ENCODE measurements at places on chromosomes 2 and 18.
A peak's percentile ranks its signal among the peaks of the same experiment; 100 is the strongest.

DNA sequence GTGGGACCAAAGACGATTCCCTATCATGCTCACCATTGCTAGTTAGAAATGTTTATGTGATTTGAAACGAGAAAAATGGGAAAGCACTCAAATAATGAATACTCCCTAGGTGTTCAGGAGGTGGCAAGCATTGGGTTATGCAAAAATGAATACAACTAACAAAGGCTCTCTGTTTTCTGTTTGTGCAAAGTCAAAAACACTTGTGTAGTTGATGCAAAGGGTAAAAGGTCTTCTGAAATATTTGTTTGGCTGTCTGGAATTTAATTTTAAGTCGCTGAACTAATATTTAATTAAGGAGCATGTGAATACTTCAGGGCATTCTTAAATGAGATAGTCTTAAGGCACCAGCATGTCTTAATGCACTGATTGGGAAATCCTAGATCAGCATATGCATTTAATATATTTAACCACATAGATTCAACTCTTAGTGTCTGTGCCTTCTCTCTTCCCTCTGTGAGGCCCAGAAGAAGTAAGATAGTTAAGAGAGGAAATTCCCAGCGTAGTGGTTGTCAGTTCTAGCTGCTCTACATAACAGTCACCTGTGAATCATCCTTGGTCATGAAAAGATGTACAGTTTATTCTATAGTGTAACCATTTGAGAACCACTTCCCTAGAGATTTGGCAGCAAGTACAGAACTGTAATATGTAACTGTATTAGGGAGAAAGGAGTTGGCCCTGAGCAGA is 111.9 kb downstream of the EPC2 start:
- DNase-seq, result peak; percentile 75

DNA sequence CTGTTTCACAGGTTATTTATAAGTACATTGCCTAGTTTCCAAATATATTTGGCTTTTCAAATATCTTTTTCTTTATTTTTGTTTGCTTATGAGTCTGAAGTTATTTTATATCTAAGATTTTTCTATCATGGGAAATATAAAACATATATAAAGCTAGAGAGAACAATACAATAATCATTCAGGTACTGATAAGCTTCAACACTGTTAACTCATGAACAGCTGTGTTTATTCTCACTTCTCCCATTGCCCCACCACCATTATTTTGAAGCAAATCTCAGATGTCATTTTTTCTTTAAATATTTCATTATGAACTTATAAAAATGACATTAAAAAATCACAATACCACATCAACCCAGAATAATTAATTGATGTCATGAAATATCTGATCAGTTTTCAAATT is 9.7 kb downstream of the CAMKMT start:
- DNase-seq, result no peak

DNA sequence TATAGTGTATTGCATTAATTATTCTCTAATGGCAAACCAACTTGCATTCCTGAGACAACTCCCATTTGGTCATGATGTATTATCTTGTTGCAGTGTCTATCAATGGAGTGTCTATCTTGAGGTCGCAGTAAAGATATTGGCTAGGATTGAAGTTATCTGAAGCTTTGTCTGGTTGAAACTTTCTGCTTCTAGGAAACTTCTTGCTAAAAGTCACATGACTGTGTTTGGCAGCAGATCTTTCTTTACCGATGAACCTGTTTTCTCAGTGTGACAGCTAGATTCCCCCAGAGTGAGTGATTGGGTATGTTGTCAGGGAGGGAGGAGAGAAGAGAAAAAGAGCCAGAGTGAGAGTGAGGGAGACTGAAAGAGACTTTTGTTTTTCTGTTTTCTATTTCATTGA is 119.6 kb downstream of the QPCT start:
- no peak for DNase-seq

DNA sequence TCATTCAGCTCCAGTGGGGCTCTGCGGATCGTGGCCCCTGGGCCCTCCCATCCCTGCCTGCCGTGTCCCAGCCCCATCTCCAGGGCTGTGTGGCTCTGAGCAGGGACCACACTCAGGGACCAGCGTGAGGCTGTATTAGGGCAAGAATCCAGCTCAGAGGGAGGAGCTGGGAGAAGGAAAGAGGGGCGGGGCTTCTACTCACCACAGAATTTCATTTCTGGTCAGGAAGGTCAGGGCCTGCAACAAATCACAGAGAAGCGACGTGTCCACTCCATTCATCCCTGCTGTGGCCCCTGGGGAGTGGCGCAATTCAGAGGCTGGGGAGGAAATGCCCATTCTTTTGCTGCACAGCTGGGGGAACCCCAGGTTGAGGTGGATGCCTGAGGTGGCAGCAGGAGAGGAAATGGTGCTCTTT is 828 bp downstream of the CIB4 start:
- peak; percentile 61 for DNase-seq

DNA sequence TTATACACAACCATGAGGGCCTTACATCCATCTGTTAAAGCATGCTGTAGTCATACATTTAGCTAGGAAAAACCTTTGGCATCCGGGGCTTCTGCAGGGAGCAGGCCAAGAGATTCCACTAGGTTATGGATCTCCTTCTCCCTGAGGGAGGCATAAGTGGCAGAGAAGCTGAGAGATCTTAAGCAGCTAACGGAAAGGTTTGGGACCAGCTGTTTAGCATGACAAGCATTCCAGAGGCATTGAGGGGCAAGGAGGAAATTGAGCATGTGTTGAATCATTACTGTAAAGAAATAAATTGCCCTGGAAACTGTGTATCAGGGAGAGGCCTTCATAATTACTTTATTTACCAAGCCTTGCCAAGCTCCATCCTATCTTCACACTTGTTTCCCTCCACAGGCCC is 643.1 kb downstream of the CNTNAP5 start:
- no peak for DNase-seq

DNA sequence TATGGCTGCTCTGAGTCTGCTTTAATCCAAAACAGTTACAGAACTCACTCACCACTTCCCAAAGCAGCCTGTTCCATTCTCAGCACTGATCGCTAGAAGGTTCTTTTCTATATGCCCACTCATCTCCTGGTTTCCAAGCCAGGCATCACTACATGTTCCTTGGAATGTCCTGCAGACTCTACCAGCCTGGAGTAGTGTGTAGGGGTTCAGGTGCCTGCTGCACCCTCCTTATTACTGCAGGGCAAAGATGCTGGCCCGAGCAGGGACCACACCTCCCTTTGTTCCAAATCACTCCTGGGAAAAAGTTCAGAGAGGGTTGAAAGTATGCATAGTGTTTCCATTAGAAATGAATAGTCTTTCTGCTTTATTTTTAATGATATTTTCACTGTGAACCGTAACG is 196.6 kb downstream of the SH3RF3 start:
- no peak for DNase-seq

DNA sequence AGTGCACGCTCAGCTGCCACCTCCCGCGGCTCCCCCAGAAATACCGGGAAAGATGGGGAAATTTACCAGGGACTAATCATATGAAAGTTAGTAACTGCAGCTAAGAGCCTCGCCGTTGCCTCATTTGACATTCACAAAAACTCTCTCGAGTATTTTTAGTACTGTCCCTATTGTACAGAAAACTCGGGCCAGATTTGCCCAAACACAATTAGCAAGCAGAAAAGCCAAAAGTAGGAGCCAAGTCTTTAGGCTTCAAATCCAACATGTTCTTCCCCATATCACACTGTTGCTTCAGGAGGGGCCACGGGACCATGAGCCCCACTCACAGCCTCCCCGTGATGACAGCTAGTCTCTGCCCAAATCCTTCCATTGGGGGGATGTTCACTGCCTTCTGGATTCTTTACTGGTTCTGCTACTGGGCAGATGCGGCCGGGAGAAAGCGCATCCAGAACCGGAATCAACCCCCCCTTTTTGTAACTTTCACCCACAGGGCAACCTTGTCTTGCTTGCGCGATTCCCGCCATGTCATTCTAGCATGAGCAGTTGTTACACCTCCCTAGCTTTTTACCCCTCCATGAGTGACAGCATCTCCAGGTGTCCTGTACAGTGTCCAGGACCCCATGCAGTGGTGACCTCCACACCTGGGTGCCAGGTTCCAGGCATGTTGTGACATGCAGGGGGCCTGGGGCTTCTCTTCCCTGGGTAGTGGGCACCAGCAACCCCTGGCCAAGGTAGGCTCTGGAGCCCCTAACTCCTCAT is 35.2 kb downstream of the CENPO start:
- no peak for DNase-seq

DNA sequence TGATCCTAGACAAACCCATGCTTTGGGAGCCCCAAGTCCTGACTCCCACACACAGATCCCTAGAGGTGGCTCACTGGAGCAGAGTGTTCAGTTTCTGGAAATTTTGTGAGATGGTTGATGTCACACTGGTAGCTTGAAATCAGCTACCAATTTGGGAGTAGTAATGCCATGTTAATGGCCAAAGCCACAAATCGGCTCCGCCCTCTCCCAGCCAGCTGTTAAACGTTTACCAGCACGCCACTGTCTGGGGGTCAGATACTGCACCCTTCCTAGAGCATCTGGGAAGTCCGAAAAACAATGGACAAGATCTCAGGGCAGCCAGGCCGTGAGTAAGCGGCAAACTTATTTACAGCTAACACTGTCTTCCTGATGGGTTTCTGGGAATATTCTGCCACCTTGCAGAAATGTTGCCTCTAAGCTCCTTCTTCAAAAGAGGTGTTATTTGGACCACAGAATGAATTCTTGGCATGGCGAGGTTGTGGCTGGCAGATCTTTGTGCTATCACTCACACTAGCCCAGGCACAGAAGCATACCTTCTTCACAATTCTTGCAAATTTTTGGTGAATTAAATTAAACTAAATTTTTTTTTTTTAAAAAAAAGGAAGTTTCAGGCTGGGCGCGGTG is 60.2 kb upstream of the FZD7 start:
- DNase-seq, result no peak

DNA sequence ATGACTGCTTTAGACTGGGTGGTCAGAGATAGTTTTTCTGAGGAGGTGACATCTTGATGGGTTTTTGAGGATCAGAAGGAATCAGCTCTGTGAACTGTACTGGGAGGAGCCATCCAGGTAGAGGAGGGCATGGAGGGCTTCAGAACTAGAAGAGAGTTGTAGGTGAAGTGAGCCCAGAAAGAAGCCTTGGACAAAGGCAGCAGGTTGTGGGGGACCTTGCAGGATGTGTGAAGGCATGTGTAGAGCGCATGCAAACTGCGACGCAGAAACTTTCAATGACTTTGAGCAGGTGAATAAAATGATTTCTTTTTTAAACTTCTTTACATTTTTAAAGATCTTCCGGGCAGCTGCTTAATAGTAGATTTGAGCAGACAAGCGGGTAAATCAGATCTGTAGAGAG is 83.9 kb upstream of the SIX2 start:
- DNase-seq, result no peak

- no peak for DNase-seq
Measured at GRCh38 chr18:6605115-6605869, 124.2 kb upstream of the ARHGAP28 start.

DNA sequence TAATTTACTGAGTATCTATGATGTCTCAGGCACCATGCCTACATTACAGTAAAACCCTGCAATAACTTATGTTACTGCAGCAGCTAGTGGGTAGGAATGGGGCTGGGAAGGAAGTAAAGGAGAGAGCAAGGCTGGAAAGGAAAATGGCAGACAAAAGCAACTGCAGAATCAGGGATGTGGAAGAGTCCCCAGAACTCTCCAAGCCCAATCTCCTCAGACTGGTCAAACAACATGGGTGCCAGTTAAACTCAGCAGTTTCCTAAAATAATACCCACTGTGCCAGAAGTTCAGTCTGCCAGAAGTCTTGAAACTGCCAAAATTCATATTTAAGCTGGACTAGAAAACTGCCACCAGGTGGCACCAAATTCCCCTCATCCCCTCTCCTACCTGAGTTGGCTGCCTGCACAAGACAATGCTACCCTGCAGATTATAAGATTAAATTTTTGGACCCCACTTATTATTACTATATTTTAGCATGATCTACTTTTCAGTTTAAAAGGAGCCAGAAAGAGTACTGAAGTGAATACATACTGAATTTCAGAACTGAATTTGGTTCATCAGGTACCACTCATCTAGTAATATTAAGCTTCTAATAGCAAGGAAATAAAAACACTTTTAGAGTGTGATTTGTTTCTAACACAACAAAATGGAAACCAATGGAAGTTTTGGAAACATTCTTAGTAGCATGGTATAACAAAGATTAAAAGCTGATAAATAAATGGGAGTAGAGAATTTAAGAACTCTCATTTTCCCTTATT is 86.8 kb upstream of the DNER start:
- no peak for DNase-seq

GRCh38 chr18:35577045-35577848 is 4.3 kb upstream of the GALNT1 start:
- DNase-seq, result peak; percentile 95
